ENCODE measurements at places on chromosomes 11 and 22.

DNA sequence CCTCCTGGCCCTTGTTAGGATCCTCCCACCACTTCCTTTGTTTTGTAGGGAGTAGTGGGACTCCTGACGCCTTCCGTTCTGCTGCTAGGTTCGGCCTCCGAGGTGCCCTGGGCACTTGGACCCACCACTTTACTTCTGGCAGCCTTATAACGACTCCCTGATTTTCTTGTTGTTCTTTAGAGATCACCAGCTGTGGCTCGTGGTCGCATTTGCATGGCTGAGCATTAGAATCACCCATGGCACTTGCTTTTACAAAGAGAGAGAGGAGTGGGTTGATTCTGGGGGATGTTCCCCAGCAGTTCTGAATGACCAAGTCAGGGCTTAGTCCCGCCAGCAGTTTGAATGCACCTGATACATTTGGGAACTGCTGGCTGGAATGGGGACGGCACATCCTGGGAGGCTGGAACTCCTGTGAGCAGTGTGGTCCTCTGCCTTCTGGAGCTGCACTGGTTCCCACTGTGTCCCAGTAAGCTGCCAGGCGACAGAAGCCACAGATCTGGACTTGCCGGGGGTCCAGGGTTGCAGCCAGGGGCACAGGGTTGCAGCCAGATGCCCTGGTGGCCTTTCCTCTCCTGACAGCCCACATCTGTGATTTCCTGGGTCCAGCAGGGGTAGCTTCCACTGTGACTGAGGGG, 4.1 kb downstream of the TUB start:
- no peak for DNase-seq

DNA sequence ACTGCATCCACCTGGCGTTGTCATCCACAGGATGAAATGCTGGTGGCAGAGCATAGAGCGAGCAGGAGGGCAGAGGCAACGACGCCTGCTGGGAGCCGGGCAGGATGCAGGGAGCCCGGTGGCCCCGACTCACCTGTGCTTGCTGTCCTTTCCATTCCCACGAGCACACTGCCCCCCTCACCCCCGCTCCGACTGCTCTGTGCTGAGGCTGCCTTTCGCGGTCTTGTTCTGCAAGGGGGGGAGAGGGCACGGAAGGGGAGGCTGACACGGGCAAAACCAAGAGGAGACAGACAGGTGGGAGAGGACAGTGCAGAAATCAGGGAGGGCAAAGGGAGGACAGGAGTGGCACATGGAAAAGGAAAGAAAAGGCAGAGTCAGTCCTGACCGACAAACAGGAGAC, 37.9 kb upstream of the CYP2D6 start:
- no peak for DNase-seq

DNA sequence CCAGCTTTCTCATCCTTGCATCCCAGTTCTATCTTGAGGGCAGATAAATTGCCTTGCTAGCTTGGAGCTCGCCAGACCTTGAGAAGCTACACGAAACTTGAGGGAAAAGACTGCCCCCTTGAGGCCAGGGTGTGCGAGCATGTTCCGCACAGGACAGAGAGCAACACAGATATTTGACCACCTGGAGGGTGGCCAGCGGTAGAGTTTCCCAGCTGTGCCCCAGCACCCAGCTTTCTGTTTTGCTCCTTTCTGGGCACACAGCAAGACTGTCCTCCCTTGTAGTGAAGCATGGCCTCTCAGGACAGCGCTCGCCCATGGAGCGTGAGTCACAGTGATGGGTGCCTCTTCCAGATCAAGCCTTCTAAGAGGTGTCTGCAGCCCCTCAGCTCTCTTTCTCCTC, 23.5 kb downstream of the SPATA19 start:
- no peak for DNase-seq

- DNase-seq: no peak
Observed at GRCh38 chr11:28763876-28764275, 655.7 kb downstream of the METTL15 start.

GRCh38 chr11:45076761-45077160, 69.7 kb upstream of the PRDM11 start:
- no peak for DNase-seq
